ENCODE measurements at places on chromosomes 12 and 14.

DNA sequence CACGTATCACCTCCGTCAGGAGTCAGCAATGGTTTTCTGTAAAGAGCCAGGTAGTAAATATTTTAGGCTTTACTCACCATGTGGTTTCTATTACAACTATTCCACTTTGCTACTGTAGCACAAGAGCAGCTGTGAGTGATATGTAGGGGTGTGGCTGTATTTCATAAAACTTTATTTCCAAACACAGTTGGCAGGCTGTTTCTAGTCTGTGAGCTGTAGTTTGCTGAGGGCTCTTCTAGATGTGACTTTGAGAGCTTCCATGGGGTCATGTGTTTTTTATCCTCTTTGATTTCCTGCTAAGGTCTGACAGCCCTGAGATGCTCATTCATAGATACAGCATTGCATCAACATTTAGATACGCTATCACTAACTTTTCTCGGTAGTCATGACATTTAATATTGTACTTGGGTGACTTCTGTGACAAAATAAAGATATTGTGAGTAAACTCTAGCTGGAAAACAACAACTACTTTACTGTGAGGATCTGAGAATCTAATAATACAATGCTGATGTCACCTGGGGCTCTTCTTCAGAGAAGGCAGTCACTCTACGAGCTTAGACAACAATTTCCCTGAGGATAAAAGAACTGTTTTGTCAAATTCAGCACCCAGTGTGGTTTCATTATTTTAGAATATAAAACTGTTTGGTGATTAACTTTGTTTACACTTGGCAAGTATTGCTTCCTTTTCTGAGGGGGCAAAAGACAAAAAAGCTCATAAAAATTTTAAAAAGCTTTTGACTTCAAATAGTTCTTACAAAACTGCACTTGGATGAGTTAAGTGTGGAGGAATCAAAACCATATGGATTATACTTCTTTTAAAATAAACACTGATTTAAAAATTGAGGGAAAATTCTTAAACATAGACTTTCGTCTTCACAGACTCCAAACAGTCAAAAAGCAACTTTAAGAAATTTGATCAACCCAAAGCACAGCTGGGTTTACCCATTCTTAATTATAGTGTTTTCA, 231.2 kb upstream of the DCN start:
- DNase-seq = no peak

DNA sequence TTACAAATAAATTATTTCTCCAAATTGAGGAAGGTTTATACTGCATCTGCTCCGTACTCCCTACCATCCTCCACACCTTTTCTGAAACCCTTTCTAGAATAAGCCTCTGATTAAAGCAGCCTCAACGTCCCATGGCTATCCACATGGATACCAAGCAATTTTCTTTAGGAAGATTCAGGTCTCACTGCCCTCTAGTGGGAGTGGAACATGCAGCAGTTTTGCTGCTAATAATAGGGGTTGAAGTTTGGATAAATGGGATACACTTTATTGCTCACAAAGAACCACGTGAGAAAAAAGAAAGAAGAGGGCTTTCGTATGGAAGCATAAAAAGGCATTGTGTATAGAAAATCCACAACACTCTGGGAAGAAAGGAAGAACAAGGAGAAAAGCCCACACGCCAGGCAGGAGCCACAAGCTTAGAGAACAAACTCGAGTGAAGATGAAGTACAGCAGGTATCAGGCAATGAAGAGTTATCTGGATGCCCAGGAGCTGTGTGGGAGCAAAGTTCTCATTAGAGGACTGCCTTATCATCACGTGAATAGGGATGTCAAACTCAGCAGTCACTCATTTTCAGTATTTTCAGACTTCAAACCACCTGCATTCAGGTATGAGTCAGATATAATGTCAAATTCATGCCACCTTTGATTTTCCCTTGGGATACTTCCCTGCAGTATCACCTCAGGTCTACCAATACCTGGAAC, 45.8 kb downstream of the CCER1 start:
- peak; percentile 31 for DNase-seq

DNA sequence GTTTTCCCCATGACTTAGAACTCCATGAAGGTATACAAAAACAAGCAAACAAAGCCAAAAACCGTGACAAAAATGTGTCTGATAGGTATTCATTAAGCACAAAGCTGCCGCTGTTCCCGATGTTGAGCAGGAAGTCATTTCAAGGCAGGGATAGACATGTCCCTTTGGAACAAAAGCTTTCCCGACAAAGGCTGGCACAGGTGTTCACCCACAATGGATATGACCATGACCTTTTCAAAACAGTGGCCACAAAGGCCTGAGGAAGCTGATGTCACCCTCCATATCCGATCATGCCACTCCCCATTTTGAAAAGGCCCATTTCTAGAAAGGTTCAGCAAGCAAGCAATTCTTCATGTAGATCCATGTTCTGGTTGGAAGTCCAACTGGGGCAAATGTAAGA, 279.1 kb downstream of the BTG1 start:
- no peak for DNase-seq

GRCh38 chr14:25001156-25001555, 48.8 kb downstream of the STXBP6 start:
- DNase-seq = no peak
